ENCODE measurements at places on chromosomes 11 and 22. TPM values are rescaled to one million over a fixed set of nuclear protein-coding genes. Genes with fewer than 3 reads are reported as not detected.

SCGB2A2 gene
- not detected for total RNA-seq

SBF2 gene
- total RNA-seq, result 24.4 TPM

- peak; percentile 69 for DNase-seq
Observed at GRCh38 chr11:126384449-126385070, 29.1 kb downstream of the ST3GAL4 start.

TRPM5 gene
- total RNA-seq, result 1.7 TPM

- peak; percentile 54 for DNase-seq
Observed at GRCh38 chr11:66970807-66971442, 4.2 kb upstream of the C11orf86 start.

GRCh38 chr11:76327756-76328388 lies 53.1 kb downstream of the THAP12 start:
- DNase-seq, result no peak

GRCh38 chr11:830295-831117 lies 2.2 kb upstream of the CD151 start:
- DNase-seq, result peak; percentile 95

GRCh38 chr11:95788921-95789505 lies 569 bp downstream of the FAM76B start:
- DNase-seq, result peak; percentile 66

TENM4 gene
- total RNA-seq, result not detected

BEST1 gene
- total RNA-seq, result not detected

Data from HT-29 (cell line).